Hematopoietic multipotent progenitor cell treated with erythropoietin and hydrocortisone succinate and interleukin-3 and kit ligand, for 17 days (in vitro differentiated cells): ENCODE measurements at places on chromosomes 5 and 9.
A peak's percentile ranks its signal among the peaks of the same experiment; 100 is the strongest.

- DNase-seq: no peak
These were observed 71.1 kb downstream of the COL27A1 start for GRCh38 chr9:114226246-114227055.

GRCh38 chr5:154164249-154164581 is 26.3 kb upstream of the GALNT10 start:
- DNase-seq: no peak

DNA sequence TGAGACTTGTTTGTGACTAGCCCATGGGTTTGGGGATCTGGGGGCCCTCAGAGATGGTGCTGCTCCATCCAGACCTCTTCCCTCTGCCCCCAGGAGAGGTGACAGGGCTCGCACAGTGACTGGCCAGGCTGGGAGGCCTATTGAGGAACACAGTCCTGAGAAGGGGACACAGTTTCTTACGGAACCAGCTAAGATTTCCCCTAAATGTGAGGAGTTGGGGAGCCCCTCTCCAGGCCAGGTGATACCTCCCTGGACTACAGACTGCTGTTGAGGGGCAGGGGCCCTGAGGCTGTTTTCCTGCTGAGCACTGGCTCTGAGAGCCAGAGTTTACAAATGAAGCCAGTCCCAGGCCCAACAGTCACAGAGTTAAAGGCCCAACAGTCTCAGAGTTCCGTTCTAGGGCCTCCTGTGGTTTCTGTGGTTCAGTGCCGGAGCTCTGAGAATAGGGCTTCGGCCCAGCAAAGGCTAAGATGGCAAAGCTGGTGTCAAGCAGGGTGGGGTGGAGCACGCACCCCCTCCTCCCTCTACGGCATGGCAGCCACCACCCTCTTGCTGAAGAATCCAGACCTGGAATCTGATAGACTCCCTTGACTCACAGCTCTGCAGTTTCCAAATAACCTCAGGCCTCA is 1.1 kb upstream of the SEMA4D start:
- DNase-seq: no peak

- DNase-seq: no peak
These were observed 24.0 kb downstream of the VLDLR start for GRCh38 chr9:2645569-2645968.

- no peak for DNase-seq
These were observed 133.6 kb downstream of the WDR41 start for GRCh38 chr5:77358255-77359205.

GRCh38 chr9:120692901-120693699 is 21.2 kb downstream of the MEGF9 start:
- DNase-seq: no peak

DNA sequence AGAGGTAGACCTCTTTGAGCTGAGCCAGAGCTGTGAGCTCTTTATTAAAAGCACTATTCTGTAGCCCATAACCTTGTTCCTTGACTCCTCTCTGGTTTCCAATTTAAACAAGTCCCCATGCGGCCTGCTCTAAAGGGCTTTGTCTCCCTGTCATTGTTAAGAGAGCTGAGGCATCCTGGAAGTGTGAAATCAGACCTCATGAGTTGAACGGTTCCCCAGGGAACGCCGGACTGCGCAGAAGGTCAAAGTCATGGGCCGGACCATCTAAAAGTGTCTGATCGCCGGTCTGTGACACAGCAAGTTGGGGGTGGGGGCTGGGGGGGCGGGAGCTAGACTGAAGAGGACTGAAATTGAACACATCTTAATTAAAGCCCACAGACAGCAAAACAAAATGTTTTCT is 265.8 kb downstream of the SLF1 start:
- no peak for DNase-seq

DNA sequence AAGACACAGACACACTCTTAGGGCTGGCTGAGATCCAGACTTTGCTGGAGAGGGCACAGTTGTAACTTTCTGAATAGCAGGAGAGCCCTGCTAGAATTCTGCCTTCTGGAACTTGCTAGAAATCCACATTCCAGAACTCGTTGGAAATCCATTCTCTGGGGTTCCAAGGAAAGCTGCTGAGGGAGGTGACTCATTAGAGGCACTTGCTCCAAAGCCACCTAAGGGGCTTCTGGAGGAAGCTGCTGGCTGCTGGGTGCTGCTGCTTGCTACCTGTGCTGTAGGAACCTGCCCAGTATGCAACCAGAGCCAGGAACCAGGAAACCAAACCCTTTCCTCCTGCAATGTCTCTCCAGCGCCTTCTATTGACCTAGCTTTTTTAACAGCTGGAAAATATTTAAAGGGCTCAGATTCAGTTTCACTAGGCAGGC is 4.1 kb upstream of the TLE4 start:
- no peak for DNase-seq

GRCh38 chr9:31183866-31184265 is 1200.6 kb upstream of the ACO1 start:
- DNase-seq: no peak

DNA sequence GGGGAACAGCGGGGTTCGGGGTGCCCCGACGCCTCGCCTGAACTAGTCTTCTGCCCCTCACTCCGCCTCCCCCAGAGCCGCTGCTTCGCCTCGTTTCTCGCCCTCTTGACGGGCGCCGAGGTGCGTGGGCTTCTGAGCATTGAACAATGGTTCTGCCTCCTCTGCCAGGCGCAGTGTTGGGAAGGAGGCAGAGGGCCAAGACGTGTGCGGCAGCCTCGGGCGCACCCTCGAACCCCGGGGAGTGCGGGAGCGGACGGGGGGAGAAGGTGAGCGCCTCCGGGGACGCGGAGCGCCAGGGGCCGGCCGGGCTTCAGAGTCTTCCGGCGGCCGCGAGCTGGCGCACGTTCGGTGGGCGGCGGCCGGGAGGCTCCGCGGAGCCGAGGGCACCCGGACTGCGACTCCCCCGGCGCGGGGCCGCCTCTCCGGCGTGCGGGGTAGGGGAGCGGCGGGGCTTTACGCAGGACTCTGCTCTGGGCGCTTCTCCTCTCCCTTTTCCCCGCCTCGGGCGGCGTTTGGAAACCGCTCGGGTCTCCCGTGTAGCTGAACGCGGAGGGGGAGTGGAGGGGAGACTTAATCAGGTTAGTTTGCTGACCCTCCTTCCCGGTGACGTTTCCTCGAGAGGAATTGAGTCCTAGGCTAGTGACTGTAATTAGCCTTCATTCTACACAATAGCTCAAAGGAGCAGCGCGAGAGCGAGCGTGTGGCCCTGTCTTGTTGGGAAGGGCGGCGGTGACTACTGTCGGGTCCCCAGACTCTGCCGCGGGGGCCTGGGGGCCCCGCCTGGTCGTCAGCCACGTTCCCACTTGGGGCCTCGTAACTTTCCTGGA is 1.1 kb downstream of the VLDLR start:
- no peak for DNase-seq

DNA sequence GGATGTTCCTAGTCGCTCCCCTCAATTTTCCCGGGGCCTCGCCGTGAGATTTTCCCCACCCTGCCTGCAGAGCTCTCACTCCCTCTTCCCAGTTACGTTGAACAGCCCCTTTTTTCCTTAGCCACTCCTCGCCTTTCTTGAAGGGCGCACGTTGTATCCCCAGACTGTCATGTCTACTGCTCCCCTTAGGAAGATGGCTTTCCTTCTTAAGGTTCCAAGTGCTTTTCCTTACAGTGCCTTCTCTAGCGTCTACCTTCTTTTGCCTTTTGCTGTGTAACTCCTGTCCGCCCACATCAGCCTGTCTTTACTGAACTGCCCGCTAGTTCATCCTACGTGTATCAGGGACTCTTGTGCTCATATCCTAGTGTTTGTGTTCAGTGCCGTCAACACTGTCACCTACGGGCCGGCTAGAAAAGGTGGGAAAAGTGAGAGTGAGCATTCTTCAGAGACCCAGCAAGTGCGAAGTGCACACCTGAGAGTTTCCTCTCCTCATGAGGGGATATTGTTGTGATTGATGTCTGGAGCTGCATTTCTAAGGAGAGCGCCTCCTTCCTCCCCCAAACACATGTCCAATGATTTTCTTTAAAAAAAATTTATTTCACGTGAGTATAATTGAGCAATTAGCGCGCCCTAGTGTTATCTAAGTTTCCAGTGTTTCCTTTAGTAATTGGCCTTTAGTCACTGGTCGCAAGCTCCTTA is 764 bp downstream of the CAMLG start:
- peak; percentile 64 for DNase-seq

- DNase-seq: peak; percentile 87
These were observed 87.3 kb upstream of the TNFAIP8 start for GRCh38 chr5:119268387-119269060.

DNA sequence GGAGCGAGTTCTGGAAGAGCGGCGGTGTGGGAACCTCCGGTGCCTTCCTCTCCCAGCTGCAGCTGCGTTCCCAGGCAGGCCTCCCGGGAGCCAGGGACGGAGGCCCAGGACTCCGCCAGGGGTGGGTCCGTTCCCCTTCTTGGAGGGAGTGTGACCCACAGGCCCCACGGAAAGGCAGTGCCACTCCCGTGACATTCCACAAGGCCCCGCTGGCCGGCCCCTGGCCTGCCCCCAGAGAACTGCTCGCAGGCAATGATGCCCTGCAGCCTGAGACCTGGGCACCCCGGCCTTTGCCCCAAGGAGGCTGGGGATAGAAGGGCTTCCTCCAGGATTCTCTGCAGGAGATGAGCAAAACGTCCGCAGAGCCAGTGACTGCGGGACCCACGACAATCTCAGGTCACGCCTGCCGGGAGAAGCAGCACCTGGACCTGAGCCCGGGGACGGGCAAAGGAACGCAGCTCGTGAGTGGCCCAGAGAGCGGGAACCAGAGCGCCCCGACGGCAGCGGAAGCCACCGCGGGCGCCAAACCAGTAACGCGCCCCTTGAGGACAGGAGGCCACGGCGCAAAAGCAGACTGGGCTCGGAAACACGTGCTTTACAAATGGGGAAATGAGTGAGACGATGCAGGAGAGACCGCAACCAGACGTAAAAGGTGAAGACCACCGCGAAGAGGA is 9.3 kb downstream of the OBP2B start:
- no peak for DNase-seq

DNA sequence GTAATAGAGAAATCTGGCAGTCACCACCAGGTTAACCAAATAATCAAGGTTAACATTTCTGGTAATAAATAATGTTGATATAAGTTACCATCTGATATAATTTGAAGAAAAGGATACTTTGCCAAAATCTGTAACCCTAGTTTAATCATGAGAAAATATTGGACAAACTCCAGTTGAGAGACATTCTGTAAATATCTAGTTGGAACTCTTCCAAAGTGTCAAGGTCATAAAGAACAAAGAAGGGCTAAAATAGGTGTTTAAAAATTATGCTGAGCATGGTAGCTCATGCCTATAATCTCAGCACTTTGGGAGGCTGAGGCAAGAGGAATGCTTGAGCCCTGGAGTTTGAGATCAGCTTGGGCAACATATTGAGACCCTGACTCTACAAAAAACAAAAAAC is 253.3 kb downstream of the MRPS30 start:
- DNase-seq: no peak

- no peak for DNase-seq
These were observed 146.2 kb downstream of the GOLPH3 start for GRCh38 chr5:32027717-32028458.

- DNase-seq: no peak
These were observed 355.9 kb upstream of the TLE4 start for GRCh38 chr9:79215821-79216220.

GRCh38 chr5:7978991-7979390 is 110.0 kb downstream of the MTRR start:
- DNase-seq: no peak

- no peak for DNase-seq
These were observed 1262.0 kb upstream of the DMAC1 start for GRCh38 chr9:9061627-9062026.

- peak; percentile 76 for DNase-seq
These were observed 185.7 kb upstream of the IL12B start for GRCh38 chr5:159515909-159516415.

DNA sequence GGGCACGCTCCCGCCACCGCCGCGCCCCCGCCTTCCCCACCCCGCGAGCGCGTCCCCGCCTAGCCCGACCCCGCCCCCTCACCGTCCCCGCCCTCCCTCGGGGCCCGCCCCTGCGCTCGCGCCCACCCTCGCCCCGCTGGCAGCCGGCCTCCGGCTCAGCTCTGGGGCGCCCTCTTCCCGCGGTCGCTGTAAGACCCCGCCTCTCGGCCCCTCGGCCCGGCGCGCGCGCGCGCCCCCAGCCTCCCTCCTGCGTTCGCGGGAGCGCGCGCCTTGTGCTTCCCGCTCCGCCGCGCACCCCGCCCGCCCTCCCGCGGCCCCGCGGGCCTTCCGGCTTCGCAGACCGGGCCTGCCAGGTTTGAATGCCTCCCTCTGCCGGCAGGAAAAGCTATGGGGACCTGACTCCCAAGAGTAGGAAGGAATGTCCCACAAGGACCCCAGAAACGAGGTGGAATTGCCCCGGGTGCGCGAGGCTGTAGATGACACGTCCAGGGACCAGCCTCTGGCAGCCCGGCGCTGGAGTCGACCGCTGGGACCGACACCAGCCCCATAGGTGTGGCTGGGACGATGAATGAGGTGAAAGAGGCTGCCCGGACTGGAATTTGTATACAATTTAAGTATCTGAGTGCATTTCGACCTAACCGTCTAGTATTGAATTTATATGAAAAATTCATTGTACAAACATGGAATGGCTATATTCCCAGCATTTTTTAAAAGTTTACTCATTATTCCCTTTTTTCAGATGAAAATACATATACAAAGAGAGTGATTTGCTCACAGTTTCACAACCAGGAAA is 416 bp upstream of the PTBP3 start:
- DNase-seq: peak; percentile 92

DNA sequence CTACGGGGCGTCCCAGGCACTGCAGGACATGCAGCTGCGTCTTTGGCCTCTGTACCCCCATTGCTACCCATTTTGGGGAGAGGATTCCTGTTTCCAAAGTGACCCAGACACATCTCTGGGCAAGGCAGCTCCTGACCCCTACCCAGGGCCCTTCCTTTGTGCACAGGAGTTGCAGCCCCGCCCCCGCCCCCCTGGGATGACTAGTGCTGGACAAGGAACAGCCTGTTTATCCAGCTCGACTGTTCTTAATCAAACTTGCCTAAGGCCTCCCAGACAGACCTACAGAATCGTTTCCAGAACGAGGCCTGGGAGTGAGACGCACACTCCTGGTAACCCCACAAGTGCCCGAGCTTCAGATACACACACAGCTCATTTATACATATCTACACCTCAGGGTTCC is 13.2 kb downstream of the DIPK1B start:
- DNase-seq: no peak

GRCh38 chr5:124416627-124417026 is 329.8 kb downstream of the ZNF608 start:
- no peak for DNase-seq

DNA sequence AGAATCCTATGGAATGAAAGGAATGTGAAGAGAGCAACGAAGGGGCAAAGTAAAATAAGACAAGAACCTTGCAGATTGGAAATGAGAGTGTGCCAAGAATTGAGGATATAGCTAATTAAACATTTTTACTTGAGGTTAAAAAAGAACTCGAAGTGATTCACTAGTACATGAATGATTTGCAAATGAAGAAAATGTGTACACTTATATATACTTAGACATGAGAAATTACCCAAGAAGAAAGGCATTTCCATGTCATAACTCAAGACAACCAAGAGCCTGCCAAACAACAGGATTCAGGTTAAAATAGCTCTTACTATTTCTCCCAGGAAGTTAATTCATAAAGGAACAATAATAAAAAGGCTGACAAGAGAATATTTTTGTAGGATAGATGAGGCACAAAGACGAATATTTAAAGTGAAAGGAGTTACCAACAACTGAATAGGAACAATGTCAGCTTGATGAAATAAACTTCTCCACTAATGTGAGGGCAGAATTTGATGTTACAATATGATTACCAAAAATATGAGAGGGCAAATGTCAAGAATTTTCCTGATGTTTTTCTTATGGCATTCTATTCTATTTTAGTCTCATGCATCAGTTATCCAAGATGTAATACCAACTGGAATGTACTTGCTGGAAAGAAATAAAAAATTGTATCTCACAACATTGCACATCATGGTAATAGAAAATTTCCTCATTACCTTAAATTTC is 18.9 kb upstream of the NPR3 start:
- DNase-seq: no peak
